Activated naive CD4-positive, alpha-beta T cell treated with anti-CD3 and anti-CD28 coated beads, Interleukin-2, amount 50 U/mL, for 16 hours (primary cell): ENCODE measurements at places on chromosomes 3 and 15.

- no peak for DNase-seq
Measured at GRCh38 chr15:64897345-64897985, 14.2 kb upstream of the ANKDD1A start.

- no peak for DNase-seq
Measured at GRCh38 chr3:14244521-14245247, 66.1 kb downstream of the LSM3 start.

- no peak for DNase-seq
Measured at GRCh38 chr15:41908736-41909461, 15.0 kb upstream of the SPTBN5 start.

DNA sequence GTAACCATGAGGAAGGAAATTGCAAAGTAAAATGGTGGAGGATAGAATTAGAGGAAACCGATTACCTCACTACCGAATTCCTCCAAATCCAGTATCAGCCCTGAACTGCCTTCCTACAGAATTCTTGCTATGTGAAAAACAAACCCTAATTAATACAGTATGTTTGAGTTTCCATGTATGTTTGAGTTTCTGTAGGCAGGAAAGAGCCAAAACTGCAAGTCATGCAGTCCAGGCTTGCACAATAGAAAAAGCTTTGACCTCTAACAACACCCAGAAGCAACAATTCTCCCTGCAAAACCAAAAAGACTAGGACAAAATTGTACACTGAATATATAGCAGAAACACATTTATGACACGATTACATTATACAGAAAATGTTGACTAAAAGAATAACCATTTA lies 614.8 kb downstream of the DIPK2A start:
- no peak for DNase-seq

DNA sequence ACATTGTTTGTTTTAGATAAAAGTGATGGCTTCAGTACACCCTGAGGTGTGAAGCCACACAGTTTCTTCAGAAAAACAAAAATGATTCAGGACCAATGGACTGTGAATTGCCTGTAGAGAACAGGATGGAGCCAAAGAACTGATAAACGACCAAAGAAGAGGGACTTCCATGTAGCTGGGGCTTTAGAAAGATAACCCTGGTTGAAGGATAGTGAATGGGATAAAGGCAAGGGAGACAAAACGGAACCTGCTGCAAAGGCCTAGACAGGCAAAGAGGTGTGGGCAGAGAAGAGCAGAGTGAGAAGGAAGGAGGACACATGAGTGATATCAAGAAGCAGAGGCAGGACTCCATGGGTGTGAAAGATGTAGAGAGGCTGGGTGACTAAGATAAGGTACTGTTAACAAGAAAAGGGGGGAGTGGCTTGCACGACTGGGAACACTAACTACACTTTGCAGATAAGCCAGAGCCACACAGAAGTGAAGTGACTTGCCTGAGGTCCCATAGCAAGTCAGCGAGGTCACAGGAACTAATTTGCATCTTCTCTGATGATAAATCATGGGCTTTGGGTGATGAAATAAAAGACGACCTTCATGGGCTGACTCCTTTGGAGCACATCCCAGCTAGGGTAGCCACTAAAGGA lies 44.3 kb downstream of the RAB6B start:
- no peak for DNase-seq

- no peak for DNase-seq
Measured at GRCh38 chr15:59399465-59400102, 26.9 kb upstream of the MYO1E start.

DNA sequence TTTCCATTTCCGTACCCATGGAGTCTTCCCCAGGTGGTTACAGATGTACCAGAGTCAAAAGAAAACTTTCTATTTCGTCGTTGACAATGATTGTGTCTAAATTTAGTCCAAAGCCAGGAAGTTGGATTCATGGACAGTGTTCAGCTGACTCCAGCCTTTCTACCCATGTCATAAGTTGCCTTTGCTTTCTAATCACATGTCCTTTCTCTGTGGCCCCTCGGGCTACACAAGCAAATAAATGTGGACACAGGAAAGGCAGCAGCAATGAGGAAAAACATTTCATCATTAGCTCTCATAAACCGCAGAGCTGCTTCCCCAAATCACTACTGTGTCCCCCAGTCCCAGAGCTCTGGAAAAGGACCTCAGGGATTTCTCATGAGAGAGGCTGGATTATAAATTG lies 82.0 kb downstream of the USF3 start:
- no peak for DNase-seq
